ENCODE measurements at places on chromosomes 4 and X.

DNA sequence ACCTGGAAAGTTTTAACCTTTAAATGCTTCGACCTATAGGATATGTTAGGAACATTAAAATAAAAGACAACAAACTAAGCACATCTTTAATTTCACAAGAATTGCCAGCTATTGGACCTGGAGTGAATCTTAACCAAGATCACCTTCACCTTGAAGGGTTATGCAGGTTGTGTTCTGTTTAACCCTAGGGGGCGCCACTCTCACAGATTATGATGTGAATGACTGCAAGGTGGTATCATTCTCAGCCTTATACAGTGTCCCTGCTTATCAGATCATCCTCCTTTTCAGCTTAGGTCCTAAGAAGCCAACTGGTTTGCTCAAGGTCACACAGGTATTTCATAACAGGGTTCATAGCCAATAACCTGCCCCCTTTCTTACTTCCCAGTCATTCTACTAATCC is 23.5 kb downstream of the INTS6L start:
- no peak for DNase-seq

GRCh38 chr4:142752202-142752786 is 93.8 kb downstream of the INPP4B start:
- DNase-seq, result no peak

DNA sequence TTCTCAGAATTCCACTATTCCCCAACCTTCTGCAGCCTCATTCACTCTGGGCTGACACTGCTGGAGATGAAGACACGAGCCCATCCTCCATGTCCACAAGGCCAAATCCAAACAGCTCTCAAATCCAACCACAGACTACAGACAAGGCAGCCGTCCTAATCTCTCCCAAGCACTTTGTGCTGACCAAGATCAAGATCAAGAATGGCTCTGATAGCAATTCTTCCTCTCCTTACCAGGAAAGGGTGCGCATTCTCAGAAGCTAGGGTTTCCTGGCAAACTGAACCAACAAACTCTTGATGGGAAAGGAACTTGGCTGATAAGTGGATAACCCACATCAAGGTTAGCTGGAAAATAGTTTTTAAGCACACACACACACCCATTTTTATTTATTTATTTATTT is 26.5 kb downstream of the RELL1 start:
- no peak for DNase-seq

GRCh38 chr4:24831637-24832036 is 36.3 kb downstream of the SOD3 start:
- no peak for DNase-seq

GRCh38 chr4:183853548-183853940 is 51.6 kb upstream of the STOX2 start:
- DNase-seq, result no peak

DNA sequence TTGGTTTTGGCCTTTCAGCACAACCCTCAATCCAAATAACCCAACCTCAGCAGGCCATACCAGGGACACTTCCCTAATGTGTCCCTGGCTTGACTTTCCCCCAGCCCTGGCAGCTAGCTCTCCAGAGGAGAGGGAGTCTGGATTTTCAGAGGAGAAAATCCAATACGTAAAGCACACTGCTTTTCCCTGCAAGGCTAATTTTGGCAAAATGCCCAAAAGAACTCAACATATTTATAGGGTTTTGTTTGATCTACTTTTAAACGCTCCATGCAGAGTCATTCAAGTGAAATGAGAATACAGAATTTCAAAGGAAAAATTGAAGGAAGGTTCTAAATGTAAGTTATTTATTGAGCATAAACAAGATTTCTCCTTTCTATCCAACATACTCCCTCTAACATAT is 167.2 kb downstream of the SH3KBP1 start:
- no peak for DNase-seq

DNA sequence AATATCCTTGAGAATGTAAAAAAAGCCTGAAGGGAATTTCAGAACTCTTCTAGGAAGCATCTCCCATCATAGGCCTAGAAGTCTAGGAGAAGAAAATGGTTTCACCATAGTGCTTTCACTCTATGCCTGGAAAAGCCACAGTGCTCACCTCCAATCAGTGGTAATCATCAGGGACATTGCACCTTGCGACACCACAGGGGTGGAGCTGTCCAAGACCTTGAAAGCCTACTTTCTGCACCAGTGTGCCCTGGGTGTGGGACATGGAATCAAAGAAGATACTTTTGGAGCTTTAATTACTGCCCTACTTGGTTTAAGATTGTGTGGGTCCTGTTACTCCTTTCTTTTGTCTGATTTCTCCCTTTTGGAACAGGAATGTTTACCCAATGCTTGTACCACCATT is 146.8 kb upstream of the NDST4 start:
- DNase-seq, result no peak

DNA sequence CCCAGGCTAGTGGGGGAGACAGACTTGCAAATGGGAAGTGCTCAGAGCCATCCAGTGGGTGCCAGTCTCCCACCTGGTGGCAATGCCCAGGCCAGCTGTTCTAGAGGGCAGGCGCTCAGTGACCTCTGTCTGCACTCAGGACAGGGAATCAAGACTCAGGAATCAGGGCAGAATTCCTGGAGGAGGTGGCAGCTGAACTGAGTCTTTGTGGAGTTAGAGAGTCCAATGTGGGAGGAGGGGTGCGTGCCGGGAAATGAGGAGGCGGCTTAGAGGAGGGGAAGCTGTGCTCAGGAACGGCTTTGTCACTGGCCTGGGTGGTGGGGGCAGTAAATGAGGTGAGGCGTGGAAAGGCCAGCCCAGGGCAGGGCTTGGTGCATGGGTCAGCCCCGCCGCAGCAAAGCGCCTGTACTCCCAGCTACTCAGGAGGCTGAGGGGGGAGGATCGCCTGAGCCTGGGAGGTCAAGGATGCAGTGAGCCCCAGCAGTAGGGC is 31.3 kb upstream of the SORCS2 start:
- no peak for DNase-seq

- DNase-seq, result no peak
Observed at GRCh38 chr4:173013232-173013930, 155.2 kb upstream of the GALNT7 start.

GRCh38 chrX:154084449-154085300 is 12.8 kb downstream of the MECP2 start:
- no peak for DNase-seq

GRCh38 chrX:45716750-45717149 is 516.1 kb upstream of the DIPK2B start:
- DNase-seq, result no peak

- no peak for DNase-seq
Observed at GRCh38 chr4:156560701-156561100, 410.9 kb downstream of the PDGFC start.

GRCh38 chr4:108118505-108118904 is 50.2 kb downstream of the LEF1 start:
- no peak for DNase-seq

DNA sequence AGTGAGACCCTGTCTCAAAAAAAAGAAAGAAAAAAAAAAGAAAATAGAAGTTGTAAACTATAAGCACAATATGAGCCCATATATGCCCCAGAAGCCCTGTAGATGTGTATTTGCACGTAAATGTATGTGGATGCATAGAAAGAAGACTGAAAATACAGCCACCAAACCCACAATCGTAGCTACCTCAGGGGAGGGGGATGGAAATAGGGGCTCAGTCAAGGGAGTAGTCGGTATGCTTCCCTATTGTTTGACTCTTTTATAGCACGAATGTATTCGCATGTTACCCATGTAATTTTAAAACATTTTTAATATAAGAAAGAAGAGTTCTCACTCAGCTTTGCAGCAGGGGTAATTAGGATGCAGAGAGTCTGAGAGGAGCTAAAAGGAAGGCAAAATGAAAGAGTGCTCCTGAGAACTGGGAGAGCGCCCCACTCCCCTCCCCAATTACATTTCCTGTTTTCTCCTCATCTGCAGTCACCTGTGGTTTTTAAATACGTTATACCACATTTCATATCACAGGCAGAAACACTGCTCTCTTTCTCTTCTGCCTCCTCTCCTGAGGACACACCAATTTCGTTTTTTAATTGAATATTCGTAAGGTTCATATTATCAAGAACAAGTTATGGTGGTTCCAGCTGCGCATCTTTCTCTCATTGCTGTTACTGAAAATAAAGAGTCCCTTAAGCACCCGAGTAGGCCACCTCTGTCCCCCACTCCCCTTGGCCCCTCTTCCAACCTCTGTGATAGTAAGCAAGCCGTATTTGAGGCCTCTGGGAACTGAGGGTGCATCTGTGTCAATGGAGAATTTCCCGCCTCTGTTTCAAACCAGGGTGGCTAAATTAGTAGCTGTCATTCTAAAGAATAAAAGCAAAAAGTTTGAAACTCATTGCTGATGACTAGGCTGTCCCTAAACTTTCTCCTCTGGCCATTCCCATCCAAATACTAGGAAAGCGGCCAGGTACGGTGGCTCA is 10.7 kb downstream of the SEPTIN6 start:
- DNase-seq, result no peak

DNA sequence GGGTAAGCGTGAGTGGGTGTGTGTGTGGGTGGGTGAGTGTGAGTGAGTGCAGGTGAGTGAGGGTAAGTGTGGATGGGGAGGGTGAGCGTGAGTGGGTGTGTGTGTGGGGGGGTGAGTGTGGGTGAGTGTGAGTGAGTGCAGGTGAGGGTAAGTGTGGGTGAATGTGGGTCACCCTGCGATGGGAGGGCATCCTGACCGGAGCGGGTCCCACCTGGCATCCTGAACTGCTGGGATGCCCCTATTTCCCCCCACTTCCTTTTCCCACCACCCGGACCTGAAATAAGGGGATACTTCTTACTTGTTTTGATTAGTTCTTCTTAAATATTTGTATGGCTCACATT is 49.5 kb downstream of the ING2 start:
- no peak for DNase-seq

- no peak for DNase-seq
Observed at GRCh38 chr4:56655627-56656345, 25.3 kb downstream of the HOPX start.

- DNase-seq, result no peak
Observed at GRCh38 chr4:110865611-110866259, 242.9 kb upstream of the PITX2 start.

GRCh38 chr4:107564326-107564725 is 155.7 kb downstream of the PAPSS1 start:
- no peak for DNase-seq

GRCh38 chr4:67125636-67126514 is 419.4 kb downstream of the CENPC start:
- no peak for DNase-seq

DNA sequence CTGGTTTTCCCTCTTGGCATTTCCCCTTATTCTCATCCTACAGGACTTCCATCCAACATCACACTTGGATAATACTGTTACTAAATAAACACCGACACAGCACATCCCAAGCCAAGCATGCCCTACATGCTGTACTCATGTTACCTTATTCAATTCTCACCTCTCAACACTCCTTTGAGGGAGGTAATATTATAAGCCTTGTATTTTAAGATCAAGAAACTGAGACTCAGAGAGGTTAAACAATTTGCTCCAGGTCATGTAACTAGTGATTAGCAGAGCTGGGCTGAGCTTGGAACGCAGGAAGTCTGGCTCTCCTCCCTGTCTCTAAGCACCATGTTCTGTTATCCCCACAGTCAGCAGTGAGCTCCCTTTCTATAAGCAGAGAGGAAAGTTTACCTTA is 333.6 kb upstream of the IGFBP7 start:
- no peak for DNase-seq

GRCh38 chr4:74446896-74447295 is 2.0 kb downstream of the AREG start:
- DNase-seq, result no peak

DNA sequence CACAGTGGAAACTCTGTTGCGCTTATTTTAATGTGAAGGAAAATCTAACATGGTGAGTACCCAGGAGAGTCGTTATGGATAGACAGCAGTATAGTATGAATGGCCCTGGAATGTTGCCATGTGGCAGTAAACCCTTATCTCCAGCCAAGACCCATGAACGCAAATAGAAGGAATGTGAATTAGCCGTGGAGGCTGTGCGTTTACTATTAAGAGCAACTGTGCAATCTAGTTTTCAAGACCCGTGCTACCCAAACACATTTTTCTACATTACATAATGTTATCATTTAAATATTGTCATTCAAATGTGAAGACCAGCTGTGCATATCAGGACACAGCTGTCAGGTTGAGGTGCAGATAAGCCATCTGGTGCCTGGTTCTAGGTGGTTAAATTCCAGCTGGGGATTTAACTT is 13.3 kb upstream of the AGA start:
- DNase-seq, result no peak

DNA sequence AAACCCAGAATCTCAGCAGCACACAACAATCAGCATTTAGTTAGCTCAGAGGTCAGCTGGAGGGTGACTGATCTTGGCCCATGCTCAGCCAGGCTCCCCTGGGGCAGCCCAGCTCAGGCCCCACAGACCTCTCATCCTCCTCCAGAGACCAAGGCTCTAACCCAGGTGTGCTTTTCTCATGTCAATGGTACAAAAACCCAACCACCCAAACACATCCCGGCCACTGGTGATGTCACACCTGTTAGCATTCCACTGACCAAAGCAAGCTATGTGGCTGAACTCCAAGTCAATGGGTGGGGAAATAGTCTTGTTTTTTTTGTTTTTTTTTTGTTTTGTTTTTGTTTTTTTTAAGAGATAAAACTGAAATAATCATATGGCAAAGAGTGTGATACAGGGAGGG is 77.5 kb downstream of the CYTL1 start:
- DNase-seq, result no peak

GRCh38 chrX:130523460-130524394 is 121.9 kb downstream of the RBMX2 start:
- DNase-seq, result no peak

DNA sequence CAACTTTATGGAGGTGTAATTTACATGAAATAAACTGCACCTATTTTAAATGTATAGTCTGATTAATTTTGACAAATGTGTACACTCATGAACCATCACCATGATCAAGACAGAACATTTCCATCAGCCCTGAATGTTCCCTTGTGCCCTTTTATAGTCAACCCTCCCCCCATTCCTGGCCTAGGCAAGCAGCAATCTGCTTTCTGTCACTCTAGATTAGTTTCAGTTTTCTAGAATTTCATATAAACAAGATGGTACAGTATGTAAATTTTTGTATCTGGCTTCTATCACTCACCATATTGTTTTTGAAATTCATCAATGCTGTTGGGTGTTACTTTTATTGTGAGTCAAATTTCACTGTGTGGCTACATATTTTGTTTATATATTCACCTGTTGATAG is 234.2 kb upstream of the RPS6KA3 start:
- no peak for DNase-seq

- no peak for DNase-seq
Observed at GRCh38 chrX:10098270-10098713, 58.5 kb upstream of the CLCN4 start.

GRCh38 chr4:19857380-19857779 is 394.3 kb upstream of the SLIT2 start:
- no peak for DNase-seq

GRCh38 chr4:15481961-15482745 is 12.5 kb downstream of the CC2D2A start:
- DNase-seq, result no peak

DNA sequence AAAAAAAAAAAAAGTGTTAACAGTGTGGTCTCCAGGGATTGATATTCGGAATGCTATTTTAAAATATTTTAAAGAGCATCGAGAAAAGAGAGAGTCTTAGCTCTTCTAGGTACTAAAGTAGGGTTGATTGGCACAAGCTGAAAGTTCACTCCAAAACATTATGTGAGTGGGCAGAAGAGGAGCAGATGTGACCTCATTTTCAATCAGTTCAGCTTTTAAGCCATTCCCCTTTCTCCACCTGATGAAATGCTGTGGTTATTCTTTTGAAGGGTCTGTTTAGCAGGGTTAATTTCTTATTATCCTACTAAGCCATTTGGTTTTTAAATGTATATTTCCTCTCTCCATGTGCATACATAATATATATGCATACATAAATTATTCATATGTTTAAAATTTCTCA is 69.2 kb downstream of the GALNT7 start:
- DNase-seq, result no peak
